ENCODE measurements at places on chromosomes 4 and X.

DNA sequence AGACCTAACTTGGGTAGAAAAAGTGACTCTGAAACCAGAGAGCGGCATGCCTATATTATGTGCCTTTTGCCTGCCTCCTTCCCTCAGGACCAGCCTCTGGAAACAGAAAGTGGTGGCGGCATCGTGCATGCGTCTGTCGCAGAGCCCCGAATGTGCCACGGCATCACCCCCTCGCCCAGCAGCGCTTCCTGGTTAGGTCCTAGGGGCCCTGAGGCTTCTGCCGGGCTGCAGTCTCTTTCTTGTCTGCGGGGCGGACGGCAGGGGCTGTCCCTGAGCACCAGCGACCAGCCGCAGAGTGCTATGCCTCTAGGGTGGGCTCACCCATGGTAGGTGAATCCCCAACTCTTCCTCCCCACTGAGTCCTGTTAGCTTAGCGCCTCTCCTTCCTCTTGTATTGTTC, 68.7 kb downstream of the VSIG4 start:
- H3K27me3 ChIP-seq, result no peaks in the 10 kb centered on the region
- no peak for DNase-seq
- H3K4me3 ChIP-seq, result no peak overlapping the region
- H3K27ac ChIP-seq, result no peak overlapping the region

- H3K27me3 ChIP-seq, result no peaks in the 10 kb centered on the region
- peak overlapping the region; percentile 15 for H3K27ac ChIP-seq
- H3K4me3 ChIP-seq, result no peak overlapping the region
- H3K4me1 ChIP-seq, result peaks cover 70% of the 10 kb centered on the region
Observed at GRCh38 chr4:26893491-26893890, 32.9 kb downstream of the STIM2 start.

DNA sequence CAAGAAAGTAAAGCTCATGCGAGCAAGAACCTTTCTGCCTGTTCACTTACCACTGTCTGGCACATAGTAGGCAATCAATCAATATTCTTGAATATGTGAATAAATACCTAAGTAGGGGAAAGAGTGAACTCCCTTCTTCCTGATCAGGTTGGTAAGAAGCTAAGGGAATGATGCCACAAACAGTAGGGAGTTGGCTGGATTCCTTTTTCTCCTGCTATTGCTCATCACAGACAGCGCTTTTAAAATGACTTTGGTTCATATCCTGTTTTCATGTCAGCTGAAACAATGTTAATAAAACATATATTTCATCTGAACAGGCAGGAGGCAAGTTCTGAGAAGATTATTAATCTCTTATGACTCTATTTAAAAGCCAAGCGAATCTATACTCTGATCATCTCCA, 99.2 kb downstream of the NSUN7 start:
- H3K4me3 ChIP-seq, result no peak overlapping the region
- no peaks in the 10 kb centered on the region for H3K4me1 ChIP-seq
- H3K36me3 ChIP-seq, result no peaks in the 10 kb centered on the region
- no peak for DNase-seq

DNA sequence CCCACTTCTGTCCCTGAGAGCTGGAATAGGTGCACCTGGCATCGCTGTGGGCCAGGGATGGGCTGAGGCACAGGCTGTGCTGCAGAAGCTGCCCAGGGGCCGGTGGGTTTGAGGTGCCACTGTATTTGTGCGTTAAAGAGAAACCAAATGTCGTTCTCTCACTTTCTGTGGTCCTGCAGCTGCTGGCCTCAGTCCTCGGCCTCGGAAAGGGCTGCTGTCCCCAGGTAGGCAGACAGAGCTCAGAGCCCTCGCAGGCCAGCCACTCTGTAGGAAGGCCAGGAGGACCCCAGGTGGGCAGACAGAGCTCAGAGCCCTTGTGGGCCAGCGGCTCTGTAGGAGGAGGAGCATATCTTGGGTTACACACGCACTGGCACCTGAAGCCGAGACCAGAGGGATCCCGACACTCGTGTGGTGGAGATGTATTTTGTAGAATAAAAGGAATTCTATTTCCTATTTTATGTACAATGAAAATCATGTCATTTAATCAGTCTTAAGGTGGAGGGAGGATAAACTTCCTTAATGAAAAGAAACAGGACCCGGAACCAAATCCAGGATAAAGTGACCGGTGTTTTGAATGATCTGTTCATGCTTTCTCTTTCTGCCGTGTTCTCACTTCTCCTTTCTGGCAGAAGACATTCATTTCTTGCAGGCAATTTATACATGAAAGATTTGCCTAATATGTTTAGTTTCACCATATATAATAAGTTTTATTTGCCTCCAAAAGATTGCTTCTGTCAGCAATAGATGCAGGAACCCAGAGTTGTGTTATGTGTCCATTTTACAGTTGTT, 54.4 kb upstream of the HGFAC start:
- no peak for DNase-seq
- peaks cover 18% of the 10 kb centered on the region for H3K4me1 ChIP-seq
- H3K4me3 ChIP-seq, result no peak overlapping the region
- H3K27ac ChIP-seq, result no peak overlapping the region

GRCh38 chrX:11789809-11790208, 31.8 kb downstream of the MSL3 start:
- no peaks in the 10 kb centered on the region for H3K27me3 ChIP-seq
- H3K36me3 ChIP-seq, result no peaks in the 10 kb centered on the region
- no peak overlapping the region for H3K27ac ChIP-seq
- no peak for DNase-seq
- H3K4me1 ChIP-seq, result peaks cover 56% of the 10 kb centered on the region

Measured in activated naive CD4-positive, alpha-beta T cell treated with anti-CD3 and anti-CD28 coated beads for 36 hours (primary cell).